ENCODE measurements at places on chromosomes 12 and 14. TPM values are rescaled to one million over a fixed set of nuclear protein-coding genes. Genes with fewer than 3 reads are reported as not detected.

DNA sequence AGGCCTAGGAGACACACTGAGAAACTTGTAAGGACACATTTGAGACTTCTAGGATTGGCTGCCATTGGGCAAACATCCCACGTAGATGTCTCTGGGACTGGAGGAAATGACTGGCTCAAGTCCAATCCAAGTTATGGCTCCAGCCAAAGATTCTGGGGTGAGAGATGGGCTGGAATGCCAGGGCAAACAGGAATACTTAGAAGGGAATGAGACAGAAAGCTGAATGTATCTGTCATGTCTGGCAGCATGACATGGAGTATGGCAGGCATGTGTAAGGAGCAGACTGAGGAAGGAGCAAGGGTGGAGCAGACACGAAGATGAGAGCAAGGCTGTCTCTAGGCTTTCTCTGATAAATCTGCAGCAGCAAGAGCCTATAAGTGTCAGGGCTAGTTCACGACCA lies 209.2 kb downstream of the PHLDA1 start:
- H3K27ac ChIP-seq, result no peak overlapping the region
- no peaks in the 10 kb centered on the region for H3K36me3 ChIP-seq
- DNase-seq, result no peak
- H3K4me3 ChIP-seq, result no peak overlapping the region
- H3K4me1 ChIP-seq, result no peaks in the 10 kb centered on the region

DNA sequence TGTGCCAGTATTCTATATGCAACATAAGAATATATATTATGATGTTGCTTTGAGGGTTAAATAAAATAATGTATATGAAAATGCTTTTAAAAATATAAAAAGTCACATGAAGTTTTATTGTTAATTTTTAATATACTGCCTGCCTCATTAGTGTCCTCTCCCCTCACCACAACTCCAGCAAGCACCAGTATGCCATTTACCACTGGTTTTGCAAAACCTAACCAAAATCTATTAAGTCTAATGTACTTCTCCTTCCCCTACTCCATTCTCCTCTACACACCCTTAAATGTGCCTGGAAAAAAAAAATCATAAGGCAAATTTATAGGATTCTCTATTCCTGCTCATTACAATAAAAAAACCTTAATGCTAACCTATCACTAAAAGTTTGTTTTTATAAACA lies 24.0 kb upstream of the GNG2 start:
- no peak overlapping the region for H3K4me3 ChIP-seq
- no peak overlapping the region for H3K27ac ChIP-seq
- no peaks in the 10 kb centered on the region for H3K36me3 ChIP-seq
- no peaks in the 10 kb centered on the region for H3K4me1 ChIP-seq

DNA sequence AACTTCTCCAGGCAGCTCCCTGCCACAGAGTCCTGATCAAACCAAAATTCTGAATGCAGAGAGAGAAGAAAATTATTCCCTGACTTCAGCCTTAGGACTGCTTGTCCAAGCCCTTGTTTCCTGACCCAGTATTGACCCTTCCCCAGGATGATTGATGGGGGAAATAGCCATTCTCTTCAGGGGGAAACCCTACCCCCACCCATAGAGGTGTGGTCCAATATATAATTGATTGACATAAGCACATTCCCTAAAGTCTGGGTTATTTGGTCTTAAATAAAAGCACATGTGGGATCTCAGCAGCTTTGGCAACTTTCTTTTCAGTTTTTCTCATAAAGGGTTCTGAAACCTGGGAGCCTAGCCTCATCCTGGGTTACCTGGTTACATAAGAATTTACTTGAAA lies 201.2 kb upstream of the DDHD1 start:
- H3K4me3 ChIP-seq, result no peak overlapping the region
- H3K27ac ChIP-seq, result no peak overlapping the region
- H3K27me3 ChIP-seq, result no peaks in the 10 kb centered on the region
- peaks cover 9% of the 10 kb centered on the region for H3K4me1 ChIP-seq
- no peaks in the 10 kb centered on the region for H3K36me3 ChIP-seq

- H3K36me3 ChIP-seq, result no peaks in the 10 kb centered on the region
- no peak overlapping the region for H3K27ac ChIP-seq
- no peaks in the 10 kb centered on the region for H3K4me1 ChIP-seq
- no peak overlapping the region for H3K4me3 ChIP-seq
- no peaks in the 10 kb centered on the region for H3K27me3 ChIP-seq
Measured at GRCh38 chr14:76607510-76607909, 153.8 kb upstream of the VASH1 start.

GRCh38 chr14:21036751-21037150 lies 2.1 kb upstream of the RNASE13 start:
- no peak overlapping the region for H3K4me3 ChIP-seq
- H3K27me3 ChIP-seq, result no peaks in the 10 kb centered on the region
- no peak for DNase-seq
- no peak overlapping the region for H3K27ac ChIP-seq
- no peaks in the 10 kb centered on the region for H3K36me3 ChIP-seq

GRCh38 chr14:101962503-101962874 lies 1.9 kb upstream of the DYNC1H1 start:
- no peaks in the 10 kb centered on the region for H3K27me3 ChIP-seq
- peaks cover 53% of the 10 kb centered on the region for H3K4me1 ChIP-seq
- peak; percentile 93 for DNase-seq
- H3K4me3 ChIP-seq, result no peak overlapping the region
- no peaks in the 10 kb centered on the region for H3K36me3 ChIP-seq

The BMP4 gene
- total RNA-seq, result 19.4 TPM

The CLEC7A gene
- 8.7 TPM for total RNA-seq

The SYT1 gene
- 9.4 TPM for total RNA-seq

All from sigmoid colon (tissue), 7 donors.